ENCODE measurements at places on chromosomes 6 and 20. TPM values are rescaled to one million over a fixed set of nuclear protein-coding genes. Genes with fewer than 3 reads are reported as not detected.
A peak's percentile ranks its signal among the peaks of the same experiment; 100 is the strongest.

DNA sequence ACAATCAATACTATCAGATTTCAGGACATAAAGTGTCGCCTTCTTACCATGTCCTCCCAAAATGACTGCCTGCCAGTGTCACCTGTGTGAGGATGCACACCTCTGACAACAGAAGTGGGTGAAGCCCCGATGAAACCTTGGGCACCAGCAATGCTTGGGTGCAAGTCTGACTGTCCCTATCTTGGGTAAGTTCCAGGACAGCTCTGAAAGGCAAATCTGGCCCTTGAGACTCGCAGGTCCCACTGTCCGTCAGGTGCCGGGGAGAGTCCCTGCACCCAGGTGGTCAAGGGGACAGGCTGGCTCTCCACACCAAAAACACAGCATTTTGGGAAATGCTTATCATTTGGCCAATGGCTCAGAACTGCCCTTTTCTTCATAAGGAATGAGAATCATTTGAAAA lies 43.3 kb downstream of the EZR start:
- DNase-seq: no peak

- no peak for DNase-seq
Observed at GRCh38 chr6:104349191-104349590, 510.5 kb downstream of the HACE1 start.

GRCh38 chr6:108168501-108169463 lies 3.0 kb downstream of the NR2E1 start:
- peak; percentile 33 for DNase-seq

- peak; percentile 31 for DNase-seq
Observed at GRCh38 chr6:125924169-125924568, 32.4 kb upstream of the HINT3 start.

ELOVL2 gene
- not detected for total RNA-seq

- DNase-seq: no peak
Observed at GRCh38 chr20:5865604-5866003, 84.7 kb downstream of the TRMT6 start.

DNA sequence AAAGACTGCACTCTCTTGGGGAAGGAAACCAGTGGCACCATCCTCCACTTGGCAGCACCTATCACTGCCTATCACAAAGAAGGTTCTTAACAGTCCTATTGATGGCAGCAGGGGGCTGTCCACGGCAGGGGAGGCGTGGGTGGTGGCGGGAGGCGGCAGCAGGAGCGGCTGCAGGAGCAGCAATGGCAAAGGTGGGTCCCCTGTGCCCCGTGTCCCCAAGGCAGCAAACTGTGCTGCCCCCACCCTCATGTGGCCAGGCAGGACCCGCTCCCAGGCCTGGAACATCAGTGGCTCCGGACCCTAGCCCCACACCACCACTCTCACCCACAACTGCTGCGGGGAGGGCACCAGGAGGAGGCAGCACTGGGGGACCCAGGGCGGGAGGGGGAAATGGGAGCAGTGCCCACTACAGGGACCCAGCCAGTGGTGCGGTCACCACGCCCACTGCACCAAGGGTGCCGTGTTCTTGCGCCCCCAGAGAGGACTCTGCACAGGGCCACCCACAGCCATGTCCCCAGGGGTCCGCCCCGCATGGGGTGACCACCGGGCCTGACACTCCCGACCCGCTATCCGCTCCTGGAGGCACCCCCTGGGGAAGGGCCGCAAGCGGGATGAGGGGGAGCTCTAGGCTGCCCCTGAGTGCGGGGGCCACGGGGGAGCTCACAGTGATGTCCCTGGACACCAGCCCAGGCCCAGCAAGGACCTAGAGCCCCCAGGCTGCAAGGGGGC lies 54.6 kb downstream of the GMDS start:
- no peak for DNase-seq

GRCh38 chr6:33315793-33316602 lies 1.5 kb downstream of the ZBTB22 start:
- no peak for DNase-seq

TP53INP2 gene
- total RNA-seq: 1.9 TPM

SLC12A5 gene
- not detected for total RNA-seq

MAS1 gene
- total RNA-seq: not detected

IP6K3 gene
- not detected for total RNA-seq

DNA sequence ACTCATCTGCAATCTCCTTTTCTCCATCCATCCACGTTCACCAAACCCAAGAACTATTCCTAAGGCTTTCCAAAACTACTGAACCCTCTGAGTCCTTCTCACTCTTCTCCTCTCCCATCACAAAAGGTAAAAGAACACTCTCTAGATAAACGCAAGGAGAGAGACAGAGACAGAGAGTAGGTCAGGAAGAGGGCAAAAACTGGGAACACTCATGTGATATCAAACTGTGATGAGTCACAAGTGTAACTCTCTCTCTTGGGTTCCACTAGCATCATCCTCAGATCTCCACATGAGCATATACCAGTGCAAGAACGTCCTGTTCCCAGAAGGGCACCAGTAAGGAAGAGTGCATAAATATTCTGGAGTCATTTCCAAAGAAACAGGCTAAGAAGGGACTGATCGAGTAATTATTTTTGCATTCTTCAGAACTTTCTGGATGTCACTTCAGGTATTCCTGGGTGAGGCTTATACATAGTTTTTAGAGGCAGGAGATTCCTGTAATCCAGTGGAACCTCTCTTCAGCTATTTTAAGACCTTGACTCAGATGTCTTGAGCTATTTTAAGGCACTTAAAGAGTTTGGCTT lies 47.3 kb upstream of the STXBP5 start:
- no peak for DNase-seq

GRCh38 chr20:57959589-57959988 lies 249.8 kb upstream of the PMEPA1 start:
- no peak for DNase-seq

VPS52 gene
- total RNA-seq: 31.0 TPM

GRCh38 chr6:67190733-67191132 lies 1444.3 kb upstream of the ADGRB3 start:
- DNase-seq: no peak

GRCh38 chr20:24419786-24420185 lies 49.6 kb upstream of the SYNDIG1 start:
- no peak for DNase-seq

- no peak for DNase-seq
Observed at GRCh38 chr6:32081168-32081990, 27.8 kb downstream of the TNXB start.

DNA sequence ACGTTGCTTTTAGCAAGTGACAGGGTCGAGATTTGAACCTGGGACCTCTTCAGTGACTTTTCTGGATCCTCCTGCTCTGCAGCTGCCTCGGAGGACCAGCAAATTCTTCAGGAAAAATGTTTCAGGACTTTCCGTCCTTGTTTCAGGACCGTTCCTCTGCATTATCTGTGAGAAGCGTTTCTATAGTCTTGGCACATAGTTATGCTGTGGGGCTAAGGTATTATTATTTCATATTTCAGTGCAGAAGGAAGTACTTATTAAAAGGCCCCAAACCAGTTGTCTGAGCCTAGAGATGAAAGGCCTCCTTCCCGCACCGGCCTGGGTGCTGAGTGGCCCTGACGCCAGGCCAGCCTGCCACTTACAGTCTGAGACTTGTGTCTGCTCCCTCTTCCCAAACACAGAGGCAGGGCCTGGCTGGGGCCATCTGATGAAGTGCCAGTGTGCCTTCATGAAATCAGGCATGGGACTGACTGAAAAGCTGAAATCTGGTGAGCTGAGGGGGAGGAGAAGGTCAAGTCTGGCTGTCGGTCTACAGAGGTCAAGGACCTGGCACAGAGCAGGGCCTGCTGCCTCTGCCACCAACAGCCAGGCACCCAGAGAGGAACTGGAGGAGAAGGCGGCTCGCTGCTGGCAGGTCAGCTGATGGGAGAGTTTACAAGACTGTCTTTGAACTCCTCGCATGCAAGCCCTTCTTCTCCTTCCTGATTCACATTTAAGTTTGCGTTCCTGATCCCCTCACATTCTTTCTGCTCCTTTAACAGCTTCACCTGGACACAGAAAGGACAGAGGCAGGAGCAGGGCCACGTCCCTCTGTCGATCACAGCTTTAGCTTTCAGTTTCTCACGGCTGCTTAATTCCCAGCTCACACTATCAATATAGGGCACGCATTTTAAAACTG lies 8.9 kb upstream of the QKI start:
- peak; percentile 34 for DNase-seq

DNA sequence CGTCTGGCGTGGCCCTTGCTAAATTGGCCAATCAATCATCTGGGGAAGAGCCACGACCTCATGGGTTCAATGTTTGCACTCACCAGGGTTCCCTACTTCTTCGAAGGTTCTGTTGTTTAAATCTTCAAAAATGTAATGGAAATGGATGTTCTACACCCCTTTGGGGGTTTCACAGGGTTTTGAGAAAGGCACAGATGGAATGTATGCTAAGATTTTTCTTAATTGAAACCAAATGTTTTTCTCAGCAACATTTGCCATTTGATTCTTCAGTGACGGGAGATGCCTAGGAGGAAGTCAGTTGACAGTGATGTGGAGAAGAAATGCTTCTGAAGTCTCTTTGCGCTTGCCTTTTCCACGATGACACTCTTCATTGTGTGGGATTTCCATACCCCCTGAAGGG lies 312.3 kb downstream of the ESR1 start:
- no peak for DNase-seq

GRCh38 chr6:144055121-144055931 lies 40.0 kb downstream of the SF3B5 start:
- DNase-seq: peak; percentile 70

GRCh38 chr20:58956078-58956477 lies 25.0 kb upstream of the NELFCD start:
- no peak for DNase-seq

TCP11 gene
- total RNA-seq: not detected

APCDD1L gene
- total RNA-seq: not detected

- no peak for DNase-seq
Observed at GRCh38 chr6:52503851-52504781, 72.7 kb downstream of the TRAM2 start.

GRCh38 chr6:25223490-25223991 lies 55.6 kb upstream of the CARMIL1 start:
- peak; percentile 80 for DNase-seq

- no peak for DNase-seq
Observed at GRCh38 chr20:20743511-20744169, 31.2 kb upstream of the RALGAPA2 start.

Data from activated naive CD4-positive, alpha-beta T cell treated with anti-CD3 and anti-CD28 coated beads for 36 hours (primary cell).